ENCODE measurements at places on chromosomes 2 and 18. TPM values are rescaled to one million over a fixed set of nuclear protein-coding genes. Genes with fewer than 3 reads are reported as not detected.

PAX8 gene
- 2.0 TPM for total RNA-seq

SOX11 gene
- 2.1 TPM for total RNA-seq

STAT4 gene
- total RNA-seq, result 0.47 TPM

ME2 gene
- total RNA-seq, result 15.7 TPM

SP5 gene
- not detected for total RNA-seq

OBSL1 gene
- total RNA-seq, result 140 TPM

ZNF519 gene
- total RNA-seq, result 0.47 TPM

TEKT4 gene
- total RNA-seq, result not detected

ABCG8 gene
- total RNA-seq, result not detected

RUFY4 gene
- total RNA-seq, result not detected

EMILIN1 gene
- total RNA-seq, result 242 TPM

PTRHD1 gene
- 97.1 TPM for total RNA-seq

C2orf15 gene
- not detected for total RNA-seq

RFTN2 gene
- total RNA-seq, result 23.0 TPM

GREB1 gene
- total RNA-seq, result 0.23 TPM

COLEC11 gene
- 1.4 TPM for total RNA-seq

SLC9A4 gene
- total RNA-seq, result not detected

E2F6 gene
- total RNA-seq, result 21.3 TPM

REEP1 gene
- total RNA-seq, result 0.12 TPM

CHRNG gene
- total RNA-seq, result not detected

MATN3 gene
- 2.9 TPM for total RNA-seq

SETBP1 gene
- total RNA-seq, result 3.5 TPM

LIMS3 gene
- 1.9 TPM for total RNA-seq

LYPD1 gene
- 0.12 TPM for total RNA-seq

MYCN gene
- not detected for total RNA-seq

CYP26B1 gene
- 0.51 TPM for total RNA-seq

C2orf78 gene
- not detected for total RNA-seq

SCN9A gene
- 3.0 TPM for total RNA-seq

UGT1A3 gene
- not detected for total RNA-seq
